ENCODE measurements at places on chromosomes 2 and 18. TPM values are rescaled to one million over a fixed set of nuclear protein-coding genes. Genes with fewer than 3 reads are reported as not detected.

CYP27A1 gene
- 25.0 TPM for total RNA-seq

REG3A gene
- total RNA-seq: not detected

FBXO48 gene
- 0.88 TPM for total RNA-seq

FOXI3 gene
- not detected for total RNA-seq

MC4R gene
- not detected for total RNA-seq

CTNNA2 gene
- 0.29 TPM for total RNA-seq

UGGT1 gene
- 80.0 TPM for total RNA-seq

ERICH2 gene
- not detected for total RNA-seq

MAPK4 gene
- total RNA-seq: not detected

PLGLB2 gene
- 3.2 TPM for total RNA-seq

CCDC178 gene
- total RNA-seq: not detected

SNORC gene
- total RNA-seq: 0.72 TPM

ZAP70 gene
- total RNA-seq: under 0.01 TPM

MLPH gene
- total RNA-seq: 32.1 TPM
